ENCODE measurements at places on chromosomes 2 and 18.

GRCh38 chr2:120298173-120298835 is 45.7 kb downstream of the RALB start:
- DNase-seq, result no peak

DNA sequence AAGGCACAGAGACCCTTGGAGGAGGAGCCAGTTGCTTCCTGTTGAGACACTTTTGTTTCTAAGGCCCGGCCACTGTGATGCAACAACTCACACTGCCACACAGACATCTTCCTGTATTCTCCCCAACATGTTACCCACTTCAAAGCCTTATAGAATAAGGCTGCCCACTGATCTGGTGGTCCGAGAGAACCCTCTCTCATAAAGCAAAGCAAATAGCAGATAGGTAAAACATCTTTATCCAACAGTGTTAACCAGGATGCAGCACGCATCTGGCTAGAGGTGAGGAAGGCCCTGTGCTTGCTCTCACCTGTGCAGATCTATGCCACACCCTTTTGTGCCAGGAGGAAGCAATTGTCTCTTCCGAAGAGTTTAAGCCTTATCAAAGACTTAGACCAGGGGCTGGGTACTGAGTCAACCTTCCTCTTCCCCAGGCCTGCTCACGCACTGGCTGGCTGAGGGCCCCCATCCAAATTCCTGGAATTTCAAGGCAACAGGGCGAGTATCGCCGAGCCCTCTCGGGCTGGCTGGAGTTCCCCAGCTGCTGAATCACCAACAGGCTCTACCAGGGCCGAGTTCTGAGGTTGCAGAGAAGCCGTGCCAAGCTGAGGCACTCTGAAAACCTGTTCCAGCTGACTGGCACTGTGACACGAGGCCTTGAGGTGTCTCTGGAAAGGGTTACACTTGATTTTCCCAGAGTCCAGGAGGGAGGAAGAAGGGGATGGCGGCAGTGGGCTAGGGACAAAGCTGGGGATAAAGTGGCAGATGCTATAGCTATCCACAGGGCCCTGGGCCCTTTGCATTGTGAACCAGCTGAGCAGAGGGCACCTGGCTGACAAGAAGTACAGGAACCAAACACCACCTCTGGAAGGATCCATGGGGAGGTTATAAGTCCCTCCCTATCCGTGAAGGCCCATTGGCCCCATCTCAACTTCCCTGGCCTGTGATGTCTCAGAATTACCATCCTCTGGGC is 29.3 kb downstream of the TGFA start:
- DNase-seq, result peak; percentile 64

- DNase-seq, result no peak
Measured at GRCh38 chr2:121599963-121600651, 49.2 kb downstream of the CLASP1 start.

DNA sequence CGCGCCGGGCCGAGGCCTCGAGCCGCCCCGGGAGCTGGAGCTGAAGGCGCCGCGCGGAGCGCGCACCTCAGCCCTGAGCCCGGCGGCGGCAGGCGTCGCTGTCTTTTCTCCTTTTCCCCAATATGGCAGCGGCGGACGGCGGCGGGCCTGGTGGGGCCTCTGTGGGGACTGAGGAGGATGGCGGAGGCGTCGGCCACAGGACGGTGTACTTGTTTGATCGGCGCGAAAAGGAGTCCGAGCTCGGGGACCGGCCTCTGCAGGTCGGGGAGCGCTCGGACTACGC is 369 bp downstream of the SMCHD1 start:
- no peak for DNase-seq

DNA sequence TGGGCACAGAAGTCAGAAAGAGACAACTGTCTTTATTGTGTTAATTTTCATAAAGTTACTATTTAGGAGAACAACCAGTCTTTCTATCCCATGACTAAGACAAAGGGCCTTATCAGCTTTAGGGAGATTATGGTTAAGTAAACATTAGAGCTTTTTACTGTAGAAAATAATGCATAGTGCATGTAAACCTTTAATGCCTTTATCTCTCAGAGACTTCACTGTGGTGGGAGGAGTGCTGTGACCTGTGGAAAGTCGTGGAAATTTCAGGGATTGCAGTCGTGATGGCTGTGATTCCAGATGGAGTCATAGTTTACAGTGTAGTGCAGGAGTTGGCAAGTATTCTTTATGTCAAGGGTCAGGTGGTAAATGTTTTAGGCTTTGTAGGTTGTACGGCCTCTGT is 15.8 kb downstream of the ZNF236 start:
- no peak for DNase-seq

- DNase-seq, result no peak
Measured at GRCh38 chr2:201699416-201699815, 972 bp upstream of the MPP4 start.

DNA sequence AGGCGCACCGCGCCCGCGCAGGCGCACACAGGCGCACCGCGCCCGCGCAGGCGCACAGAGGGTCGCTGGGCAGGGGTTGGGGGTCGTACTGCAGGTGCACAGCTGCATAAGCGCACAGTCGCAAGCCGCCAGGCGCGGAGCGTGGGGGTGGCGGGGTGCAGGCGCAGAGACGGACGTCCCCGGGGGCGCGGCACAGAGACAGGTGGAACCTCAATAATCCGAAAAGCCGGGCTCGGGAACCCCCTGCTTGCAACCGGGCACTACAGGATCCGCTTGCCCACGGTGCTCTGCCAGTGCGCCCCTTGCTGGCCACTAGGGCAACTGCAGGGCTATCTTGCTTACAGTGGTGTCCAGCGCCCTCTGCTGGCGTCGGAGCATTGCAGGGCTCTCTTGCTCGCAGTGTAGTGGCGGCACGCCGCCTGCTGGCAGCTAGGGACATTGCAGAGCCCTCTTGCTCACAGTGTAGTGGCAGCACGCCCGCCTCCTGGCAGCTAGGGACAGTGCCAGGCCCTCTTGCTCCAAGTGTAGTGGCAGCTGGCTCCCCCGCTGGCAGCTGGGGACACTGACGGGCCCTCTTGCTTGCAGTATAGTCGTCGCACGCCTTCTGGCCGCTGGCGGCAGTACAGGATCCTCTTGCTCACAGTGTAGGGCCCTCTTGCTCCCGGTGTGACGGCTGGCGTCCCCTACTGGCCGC is 34.9 kb downstream of the FAM110C start:
- DNase-seq, result peak; percentile 44

- DNase-seq, result no peak
Measured at GRCh38 chr2:175312137-175312536, 130.6 kb upstream of the ATP5MC3 start.

- peak; percentile 76 for DNase-seq
Measured at GRCh38 chr2:240584486-240585031, 2.0 kb upstream of the CAPN10 start.

DNA sequence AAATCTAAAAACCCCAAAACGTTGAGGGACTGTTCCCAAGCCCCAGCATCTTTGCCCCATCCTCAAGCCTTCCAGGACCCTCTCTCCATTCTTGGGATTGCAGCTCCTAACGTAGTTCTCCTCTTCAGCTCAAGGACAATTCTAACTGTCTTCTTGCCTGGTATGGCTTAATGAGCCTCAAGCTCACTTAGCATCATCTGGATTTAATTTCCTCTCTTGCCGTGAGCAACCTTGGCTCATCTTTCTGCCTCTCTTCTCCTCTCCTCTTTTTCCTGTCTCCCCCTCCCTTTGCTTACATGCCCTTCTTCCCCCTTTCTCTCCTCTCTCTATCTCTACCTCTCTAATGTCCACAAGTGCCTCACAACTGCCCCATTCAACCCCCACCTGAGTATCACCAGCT is 44.2 kb downstream of the TACR1 start:
- DNase-seq, result no peak

GRCh38 chr2:227450311-227450841 is 21.6 kb upstream of the AGFG1 start:
- DNase-seq, result peak; percentile 22

GRCh38 chr2:197242719-197243118 is 67.9 kb downstream of the ANKRD44 start:
- DNase-seq, result no peak

DNA sequence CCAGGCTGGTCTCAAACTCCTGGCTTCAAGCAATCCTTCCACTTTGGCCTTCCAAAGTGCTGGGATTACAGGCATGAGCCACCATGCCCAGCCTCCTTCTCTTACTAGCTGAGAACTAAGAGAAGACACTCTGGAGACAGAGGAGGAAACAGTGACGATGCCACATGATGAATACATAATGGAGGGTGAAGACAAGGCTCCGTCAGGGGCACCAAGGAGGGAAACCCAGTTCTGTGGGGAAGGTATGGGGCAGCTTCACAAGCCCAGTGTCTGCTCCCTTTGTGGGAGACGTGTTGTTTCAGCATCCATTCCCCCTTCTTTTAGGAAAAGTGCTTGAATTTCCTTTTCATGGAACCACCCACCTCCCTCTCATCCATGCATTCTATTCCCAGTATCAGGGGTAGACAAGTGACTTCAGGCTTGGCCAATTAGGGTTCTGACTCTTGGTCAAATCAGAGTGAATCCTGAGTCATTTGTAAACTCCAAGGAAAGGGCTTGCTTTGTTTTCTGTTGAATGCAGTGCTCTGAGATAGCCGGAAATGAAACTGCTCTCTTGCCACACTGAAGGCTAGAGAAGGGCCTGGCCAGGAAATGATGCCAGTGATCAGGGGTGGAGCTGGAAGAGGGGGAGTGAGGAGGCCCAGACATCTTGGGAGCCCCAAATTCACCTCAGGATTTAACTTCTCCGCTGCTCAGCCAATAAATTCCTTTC is 23.7 kb downstream of the TMEM127 start:
- DNase-seq, result peak; percentile 95

DNA sequence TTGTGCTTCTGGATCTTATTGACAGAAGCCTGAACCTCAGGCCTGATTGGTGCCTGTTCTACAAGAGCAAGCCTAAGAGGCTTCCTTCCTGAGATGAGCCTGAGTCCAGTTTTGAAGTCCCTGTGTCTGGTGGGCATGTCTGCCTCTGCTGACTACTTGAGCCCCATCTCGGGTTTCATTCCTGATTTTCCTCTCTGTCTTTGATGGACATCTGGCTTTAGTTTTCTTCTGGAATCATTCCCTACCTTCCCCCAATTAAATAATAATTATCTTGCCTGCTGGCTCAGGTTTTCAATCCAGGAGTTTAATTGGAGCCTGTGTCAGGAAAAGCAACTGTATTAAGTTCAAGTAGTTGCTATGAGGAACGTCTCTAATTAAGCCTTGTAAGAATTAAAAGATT is 135.5 kb upstream of the MC4R start:
- DNase-seq, result no peak

DNA sequence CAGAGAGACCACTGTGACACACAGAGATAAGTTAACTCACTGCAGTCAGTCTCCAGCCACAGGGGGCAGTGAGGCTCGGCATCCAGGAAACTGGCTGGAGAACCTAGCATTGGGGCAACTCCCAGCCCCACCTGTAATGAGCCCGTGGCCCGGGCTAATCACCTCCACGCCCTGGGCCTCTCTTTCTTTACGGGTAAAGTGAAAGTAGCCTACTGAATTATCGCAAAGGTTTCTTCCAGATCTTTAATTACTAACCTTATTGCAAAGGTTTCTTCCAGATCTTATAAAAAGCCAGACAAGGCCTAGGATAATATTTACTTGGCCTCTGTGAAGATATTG is 45.7 kb upstream of the ACAA2 start:
- DNase-seq, result no peak

DNA sequence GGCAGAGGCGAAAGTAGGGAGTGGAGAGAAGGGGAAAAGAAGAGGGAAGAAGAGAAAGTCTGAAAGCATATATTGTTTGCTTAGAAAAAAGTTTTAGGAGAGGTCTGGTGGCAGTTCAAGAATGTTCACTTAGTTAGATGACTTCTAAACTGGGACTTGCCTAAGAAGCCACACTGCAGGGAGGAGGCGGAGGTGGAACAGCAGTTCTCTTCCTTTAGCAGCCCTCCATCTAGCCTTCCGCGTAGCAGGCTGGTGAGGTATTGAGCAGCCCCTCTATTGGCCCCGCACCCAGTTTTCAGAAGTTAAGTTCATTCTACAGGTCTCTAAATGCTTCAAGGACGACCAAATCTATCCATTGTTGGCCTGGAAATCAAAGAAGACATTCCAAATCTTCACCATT is 31.9 kb upstream of the WIPF1 start:
- no peak for DNase-seq

DNA sequence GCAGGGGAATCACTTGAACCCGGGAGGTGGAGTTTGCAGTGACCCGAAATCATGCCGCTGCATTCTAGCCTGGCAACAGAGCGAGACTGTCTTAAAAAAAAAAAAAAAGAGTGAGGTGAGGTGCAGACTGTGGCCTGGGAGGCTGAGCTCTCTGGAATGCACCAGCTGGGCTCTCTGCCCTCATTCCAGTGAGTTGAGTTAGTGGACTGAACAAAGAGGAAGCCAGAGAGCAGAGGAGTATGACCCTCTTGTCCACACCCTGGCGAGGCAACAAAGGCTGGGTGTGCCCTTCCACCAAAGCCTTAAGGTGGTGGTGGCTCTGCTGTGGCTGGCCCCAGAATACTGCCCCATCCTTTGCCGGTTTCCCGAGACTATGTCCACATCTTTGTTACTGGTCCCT is 71.3 kb upstream of the ACKR3 start:
- DNase-seq, result no peak

- peak; percentile 27 for DNase-seq
Measured at GRCh38 chr2:121804340-121804739, 48.9 kb downstream of the TSN start.

DNA sequence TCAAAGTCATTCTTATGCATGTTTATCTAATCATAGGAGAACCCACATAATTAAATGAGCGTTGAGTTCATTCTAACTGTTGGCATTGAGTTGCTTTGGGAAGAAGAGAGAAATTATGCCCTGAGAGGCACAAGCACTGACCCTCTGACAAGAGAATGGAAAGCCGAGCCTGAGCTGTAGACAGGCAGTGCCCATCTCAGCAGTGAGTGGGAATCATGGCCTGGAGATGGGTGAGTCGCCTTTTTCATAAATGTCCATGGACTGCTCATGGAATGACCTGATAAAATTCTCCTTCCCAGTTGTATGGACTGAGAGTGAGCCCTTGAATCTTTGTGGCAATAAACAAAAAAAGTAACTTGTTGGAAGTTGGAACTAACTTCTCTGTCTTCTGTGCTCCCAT is 21.4 kb upstream of the MYO3B start:
- DNase-seq, result no peak

GRCh38 chr2:176653479-176654443 is 384.5 kb downstream of the MTX2 start:
- peak; percentile 53 for DNase-seq

DNA sequence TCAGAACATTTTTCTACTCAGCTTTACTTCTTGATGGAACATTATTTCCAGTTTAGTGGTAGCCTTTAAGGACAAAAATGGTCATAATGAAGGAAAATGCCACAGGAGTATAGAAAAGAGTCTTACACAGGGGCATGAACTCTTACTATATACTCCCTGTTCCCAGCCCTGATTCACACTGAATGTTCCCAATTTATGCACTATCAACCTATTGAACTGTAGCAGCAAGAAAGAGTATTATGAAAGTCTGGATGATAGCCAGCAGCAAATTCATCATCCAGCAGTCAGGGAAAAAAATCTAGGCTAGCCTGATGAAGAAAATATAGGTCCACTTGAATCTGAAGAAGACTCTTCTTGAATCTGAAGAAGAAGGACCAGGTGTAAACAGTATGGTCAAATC is 1170.3 kb upstream of the CHAC2 start:
- DNase-seq, result no peak

DNA sequence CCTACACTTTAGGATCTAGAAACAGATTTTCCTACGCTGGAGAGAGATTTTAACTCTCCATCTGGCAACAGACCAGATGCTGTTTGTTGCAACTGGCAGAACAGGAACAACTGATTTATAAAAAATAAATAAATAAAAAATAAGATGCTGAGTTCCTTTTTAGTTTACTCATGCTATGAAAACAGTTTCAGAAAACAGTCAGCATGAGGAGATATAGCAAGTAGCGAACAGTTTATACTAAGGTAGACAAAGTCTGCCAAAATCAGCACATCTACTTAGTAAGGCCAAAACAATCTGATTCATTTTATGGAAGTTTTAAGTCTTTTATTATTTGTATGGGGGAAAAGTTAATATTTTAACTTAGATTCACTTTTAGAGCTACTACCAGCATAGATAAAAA is 974.0 kb upstream of the CNTNAP5 start:
- DNase-seq, result no peak
